ENCODE measurements at places on chromosomes 1 and 21.
A peak's percentile ranks its signal among the peaks of the same experiment; 100 is the strongest.

- DNase-seq = no peak
Observed at GRCh38 chr1:70914224-70914623, 133.4 kb downstream of the PTGER3 start.

DNA sequence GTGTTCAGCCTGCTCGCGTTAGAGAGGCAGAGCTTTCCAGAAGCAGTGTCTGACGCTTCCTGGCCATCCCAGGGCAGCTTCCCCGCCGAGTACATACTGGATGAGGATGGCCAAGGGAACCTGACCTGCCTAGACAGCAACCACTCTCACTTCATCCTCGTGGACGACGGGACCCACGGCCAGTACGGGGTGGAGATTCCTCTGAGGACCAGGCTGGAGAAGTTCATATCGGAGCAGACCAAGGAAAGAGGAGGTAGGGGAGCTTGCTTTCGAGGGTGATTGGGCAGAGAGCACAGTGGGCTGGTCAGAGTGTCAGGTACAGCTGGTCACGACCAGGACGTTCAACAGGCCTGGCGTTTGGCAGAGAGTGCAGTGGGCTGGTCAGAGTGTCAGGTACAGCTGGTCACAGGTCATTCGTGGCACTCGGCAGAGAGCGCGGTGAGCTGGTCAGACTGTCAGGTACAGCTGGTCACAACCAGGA lies 22.4 kb downstream of the TRPM2 start:
- no peak for DNase-seq

DNA sequence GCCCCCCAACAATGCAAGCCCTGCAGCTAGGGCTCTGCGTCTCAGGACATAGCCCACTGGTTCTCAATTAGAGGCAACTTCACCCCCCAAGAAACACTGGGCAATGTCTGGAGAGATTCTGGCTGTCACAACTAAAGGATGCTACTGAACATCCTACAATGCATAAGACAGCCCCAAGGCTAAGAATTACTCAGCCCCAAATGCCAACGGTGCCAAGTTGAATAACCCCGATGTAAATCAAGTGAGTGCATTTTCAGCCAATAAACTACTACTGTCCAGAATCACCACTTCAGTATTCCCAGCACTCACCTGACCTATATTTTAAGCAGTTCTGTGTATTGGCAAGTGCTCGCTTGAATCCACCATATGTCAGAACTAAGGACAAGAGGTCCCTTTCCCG lies 6.9 kb downstream of the RIPK4 start:
- no peak for DNase-seq

DNA sequence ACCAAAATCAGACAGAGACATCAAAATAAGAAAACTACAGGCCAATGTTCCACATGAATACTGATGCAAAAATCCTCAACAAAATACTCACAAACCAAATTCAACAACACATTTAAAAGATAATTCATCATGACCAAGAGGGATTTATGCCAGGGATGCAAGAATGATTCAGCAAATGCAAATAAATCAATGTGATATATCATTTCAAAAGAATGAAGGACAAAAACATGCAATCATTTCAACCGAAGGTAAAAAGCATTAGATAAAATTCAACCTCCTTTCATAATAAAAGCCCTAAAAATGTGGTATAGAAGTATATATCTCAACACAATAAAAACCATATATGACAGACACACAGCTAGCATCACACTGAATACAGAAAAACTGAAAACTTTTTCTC lies 81.5 kb upstream of the LYPLAL1 start:
- DNase-seq = no peak

GRCh38 chr21:35926003-35926740 lies 134.2 kb downstream of the SETD4 start:
- no peak for DNase-seq

DNA sequence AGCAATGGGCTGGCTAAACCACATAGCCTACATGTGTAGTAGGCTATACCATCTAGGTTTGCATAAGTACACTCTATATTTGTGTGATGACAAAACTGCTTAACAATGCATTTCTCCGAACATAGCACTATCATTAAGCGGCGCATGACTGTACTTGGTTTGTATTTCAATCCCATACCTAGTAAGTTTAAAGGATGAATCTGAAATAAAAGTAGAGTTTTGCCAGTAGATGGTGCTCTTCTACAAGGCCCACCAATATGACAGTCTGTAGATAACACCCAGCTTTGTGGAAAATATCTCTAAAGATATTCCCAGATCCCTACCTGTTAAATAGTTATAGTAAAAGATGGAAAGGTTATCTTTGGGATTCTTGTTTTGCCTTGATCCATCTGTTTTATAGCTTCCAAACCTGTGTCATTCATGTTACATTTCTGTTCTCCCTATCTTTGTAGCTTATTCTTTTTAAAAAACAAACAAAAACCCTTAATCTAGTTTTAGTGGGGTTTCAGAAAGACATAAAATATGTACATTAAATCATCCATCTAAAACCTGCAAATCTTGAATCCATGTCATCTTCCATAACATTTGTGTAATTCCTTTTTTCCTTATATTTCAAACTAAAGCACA lies 33.9 kb upstream of the ASPM start:
- DNase-seq = no peak

DNA sequence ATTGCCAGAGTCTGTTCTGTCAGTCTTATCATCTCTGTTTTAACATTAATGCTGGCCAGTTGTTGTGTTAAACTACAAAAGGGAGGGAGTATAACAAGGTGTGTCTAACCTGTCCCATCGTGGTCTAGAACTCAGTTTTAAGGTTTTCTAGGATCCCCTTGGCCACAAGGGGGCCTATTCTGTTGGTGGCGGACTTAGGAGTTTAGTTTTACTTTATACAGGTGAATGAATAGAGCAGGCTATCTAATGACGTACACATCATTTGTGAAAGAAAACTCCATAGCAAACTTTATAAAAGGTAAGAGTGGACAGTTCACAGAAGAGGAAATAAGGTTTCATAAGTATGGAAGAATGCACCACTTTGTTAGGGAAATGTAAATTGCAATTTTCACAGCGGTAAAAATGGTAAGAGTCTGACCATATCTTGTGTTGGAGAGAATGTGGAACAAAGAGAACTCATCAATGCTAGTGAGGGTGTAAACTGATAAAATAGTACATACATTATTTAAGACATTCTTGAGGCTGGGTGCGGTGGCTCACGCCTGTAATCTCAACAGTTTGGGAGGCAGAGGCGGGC lies 2.5 kb upstream of the ATF6 start:
- DNase-seq = peak; percentile 16

DNA sequence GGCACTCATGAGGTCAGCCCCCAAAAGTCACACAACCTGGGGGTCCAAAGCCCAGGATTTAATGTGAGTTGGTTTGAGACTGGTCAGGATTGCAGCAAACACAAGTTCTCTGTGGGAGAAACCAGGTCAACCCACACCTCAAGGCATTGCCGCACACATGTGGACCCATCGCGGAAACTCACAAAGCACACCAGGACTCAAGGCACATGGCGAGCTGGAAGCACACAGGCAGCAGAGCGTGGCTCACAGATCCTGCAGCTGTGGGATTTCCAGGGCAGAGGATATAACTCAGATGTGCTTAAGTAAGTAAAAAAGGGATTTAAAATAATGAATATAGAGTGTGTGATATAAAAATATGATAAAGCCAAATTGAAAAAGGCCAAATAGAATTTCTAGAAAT lies 51.6 kb upstream of the ADARB1 start:
- no peak for DNase-seq

- DNase-seq = no peak
Observed at GRCh38 chr1:214518361-214518760, 33.0 kb downstream of the PTPN14 start.

- no peak for DNase-seq
Observed at GRCh38 chr1:205493241-205494085, 11.0 kb upstream of the CDK18 start.

DNA sequence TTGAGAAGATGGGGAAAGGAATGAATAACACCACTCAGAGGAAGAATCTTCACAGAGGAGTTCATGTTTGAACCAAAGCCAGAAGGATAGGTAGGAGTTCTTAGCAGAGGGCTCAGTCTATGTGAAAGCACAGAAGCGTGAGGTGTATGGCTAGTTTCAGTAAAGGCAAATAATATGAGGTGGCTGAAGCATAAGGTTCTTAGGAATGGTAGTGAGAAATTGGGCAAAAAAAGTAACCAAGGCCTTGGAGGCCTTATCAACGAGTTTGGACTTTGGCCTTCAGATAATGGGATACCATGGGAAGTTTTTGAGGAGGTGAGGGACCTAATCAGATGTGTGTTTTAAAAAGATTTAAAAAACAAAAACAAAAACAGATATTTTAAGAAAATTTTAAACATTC lies 47.1 kb downstream of the TCEANC2 start:
- no peak for DNase-seq

DNA sequence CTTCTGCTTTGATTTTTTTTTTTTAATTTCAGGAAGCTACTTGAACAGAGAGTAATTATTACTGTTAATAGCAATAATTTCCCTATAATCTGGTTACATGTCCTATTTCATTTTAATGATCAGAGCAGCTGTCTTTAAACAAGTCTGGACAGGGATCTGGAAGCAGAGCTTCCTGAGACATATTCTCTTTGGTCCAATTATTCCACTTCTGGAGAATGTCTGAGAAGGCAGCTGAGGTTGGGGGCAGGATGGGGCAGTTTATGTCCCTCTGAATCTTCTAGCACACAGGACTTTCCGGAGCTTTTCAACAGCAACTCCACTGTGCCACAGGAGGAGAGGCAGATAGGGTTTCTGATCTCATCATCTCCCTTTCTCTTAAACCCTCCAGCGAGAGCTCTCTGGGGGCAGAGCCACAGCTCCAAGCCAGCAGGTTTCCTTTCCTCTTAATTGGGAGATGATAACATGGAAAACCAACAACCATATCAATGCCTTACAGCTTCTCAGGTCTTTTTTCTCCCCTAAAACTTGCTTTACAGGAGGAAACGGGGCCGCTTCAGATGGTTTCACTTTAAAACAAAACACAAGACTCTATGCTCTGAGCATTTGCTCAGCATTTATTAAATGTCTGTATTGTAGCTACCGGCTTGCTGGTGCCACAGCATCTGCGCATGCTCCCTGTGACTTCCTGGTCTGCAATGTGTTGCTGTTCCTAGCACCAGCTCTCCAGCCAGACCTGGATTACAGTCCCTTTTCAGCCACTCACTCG lies 425.7 kb upstream of the USP24 start:
- DNase-seq = no peak

- DNase-seq = no peak
Observed at GRCh38 chr1:27364696-27365371, 1.9 kb downstream of the MAP3K6 start.

DNA sequence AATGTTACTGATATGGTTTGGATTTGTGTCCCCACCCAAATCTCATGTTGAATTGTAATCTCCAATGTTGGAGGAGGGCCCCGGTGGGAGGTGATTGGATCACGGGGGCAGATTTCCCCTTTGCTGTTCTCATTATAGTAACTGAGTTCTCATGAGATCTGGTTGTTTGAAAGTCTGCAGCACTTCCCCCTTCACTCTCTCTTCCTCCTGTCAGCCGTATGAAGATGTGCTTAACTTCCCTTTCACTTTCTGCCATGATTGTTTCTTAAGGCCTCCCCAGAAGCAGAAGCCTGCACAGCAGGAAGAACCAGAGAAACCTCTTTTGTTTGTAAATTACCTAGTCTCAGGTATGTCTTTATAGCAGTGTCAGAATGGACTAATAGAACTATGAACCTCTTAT lies 28.4 kb downstream of the TRIM33 start:
- DNase-seq = no peak

DNA sequence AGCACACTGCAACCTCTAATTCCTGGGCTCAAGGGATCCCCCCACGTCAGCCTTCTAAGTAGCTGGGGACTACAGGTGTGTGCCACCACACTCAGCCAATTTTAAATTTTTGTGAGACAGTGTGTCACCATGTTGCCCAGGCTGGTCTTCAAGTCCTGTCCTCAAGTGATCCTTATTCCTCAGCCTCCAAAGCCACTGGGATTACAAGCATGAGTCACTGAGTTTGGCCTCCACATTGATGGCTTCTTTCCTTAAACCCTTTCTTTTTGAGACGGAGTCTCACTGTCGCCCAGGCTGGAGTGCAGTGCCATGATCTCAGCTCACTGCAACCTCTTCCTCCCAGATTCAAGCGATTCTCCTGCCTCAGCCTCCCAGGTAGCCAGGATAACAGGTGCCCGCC lies 7.6 kb downstream of the KPNA6 start:
- DNase-seq = no peak

- DNase-seq = no peak
Observed at GRCh38 chr1:183063349-183063748, 40.1 kb downstream of the LAMC1 start.

GRCh38 chr1:213744780-213745179 lies 243.0 kb upstream of the PROX1 start:
- no peak for DNase-seq

DNA sequence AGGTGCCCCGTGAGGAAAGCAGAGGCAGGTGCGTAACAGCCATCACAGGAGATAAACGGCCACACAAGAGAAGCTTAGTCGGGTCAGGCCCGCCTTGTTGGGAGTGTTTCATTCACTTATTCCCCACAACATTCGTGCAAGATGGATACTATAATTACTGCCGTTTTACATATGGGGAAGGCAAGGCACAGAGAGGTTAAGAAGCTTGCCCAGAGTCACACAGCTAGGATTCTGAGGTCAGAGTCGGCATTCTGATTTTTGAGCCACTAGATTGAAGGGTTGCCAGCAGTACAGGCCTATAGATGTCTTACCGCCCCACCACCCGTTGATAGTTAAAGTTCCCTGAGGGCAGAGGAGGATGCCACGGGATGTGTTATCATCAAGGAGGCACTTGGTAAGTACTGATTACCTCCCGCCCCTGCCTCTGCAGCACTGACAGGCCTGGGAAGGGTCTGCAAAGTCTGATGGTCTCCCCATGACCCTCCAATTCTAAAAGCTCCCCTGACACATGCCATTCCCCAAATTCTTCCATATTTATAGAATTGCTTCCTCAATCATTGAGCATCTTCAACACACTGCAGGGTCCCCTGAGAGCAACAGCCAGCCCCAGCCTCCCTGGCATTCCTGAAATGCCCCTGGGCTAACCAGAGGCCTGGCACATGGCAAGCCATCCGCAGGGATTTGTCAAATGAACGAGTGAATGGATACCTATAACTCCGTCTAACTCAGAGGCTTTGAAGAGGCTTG lies 74.7 kb upstream of the CLDN14 start:
- no peak for DNase-seq

- no peak for DNase-seq
Observed at GRCh38 chr1:66374148-66374547, 159.8 kb upstream of the SGIP1 start.

GRCh38 chr1:248755517-248755916 lies at the start of gene LYPD8:
Gene LYPD8, minus strand, starts transcription at chr1:248755759. Its CDS starts 4,678 bp downstream, at chr1:248751081.
- no peak for DNase-seq

DNA sequence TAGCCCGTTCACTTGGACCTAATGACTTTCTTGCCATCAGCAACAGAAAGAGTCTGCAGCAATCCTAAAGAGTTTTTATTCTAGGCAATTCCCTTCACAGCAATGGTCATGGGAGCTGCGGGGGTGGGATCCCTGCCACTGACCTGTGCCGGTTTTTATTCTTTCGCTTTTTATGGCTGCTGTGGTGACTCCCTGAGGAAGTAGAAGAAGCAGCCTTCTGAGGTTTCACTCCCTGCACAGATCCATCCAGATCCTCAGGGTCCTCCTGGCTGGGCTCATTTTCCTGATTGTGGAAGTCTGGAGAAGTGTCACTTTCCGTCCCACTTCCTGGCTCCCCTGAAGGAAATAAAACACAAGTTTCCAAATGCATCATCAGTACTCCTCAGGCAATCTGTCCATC lies 12.9 kb downstream of the MEAF6 start:
- DNase-seq = no peak

- DNase-seq = no peak
Observed at GRCh38 chr21:45892156-45892915, 89.2 kb upstream of the COL6A1 start.
